NCI-H187 (cell line): ENCODE measurements at places on chromosomes 4 and X.

DNA sequence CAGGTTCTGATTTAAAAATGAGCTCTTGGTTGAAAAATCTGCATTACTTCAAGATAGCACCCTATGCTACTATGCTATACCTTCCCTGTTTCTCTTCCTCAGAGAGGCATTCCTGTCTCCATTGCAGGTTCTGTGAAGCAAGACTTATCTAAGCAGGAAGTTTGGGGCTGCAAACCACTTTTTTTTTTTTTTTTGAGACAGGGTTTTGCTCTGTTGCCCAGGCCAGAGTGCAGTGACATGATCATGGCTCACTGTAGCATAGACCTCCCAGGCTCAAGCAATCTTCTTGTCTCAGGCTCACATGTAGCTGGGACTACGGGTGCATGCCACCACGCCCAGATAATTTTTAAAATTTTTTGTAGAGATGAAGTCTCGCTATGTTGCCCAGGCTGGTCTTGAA, 4.0 kb upstream of the CCNG2 start:
- DNase-seq: no peak

DNA sequence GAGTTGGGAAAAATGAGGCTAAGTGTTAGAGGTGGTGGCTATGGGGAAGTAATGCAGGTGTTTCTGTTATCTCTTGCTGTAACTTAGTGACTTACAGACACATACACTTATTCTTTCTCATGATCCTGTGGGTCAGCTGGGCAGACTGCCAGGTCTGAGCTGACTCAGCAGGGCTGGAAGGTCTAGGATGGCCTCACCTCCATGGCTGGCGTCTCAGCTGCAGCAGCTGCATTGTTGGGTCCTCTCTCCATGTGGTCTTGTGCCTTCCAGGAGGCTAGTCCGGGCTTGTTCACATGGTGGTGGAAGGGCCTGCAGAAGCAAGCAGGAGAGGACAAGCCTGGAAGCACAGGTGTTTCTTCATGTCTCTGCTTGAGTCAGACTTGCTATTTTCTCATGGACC, 172.7 kb downstream of the NHS start:
- no peak for DNase-seq

DNA sequence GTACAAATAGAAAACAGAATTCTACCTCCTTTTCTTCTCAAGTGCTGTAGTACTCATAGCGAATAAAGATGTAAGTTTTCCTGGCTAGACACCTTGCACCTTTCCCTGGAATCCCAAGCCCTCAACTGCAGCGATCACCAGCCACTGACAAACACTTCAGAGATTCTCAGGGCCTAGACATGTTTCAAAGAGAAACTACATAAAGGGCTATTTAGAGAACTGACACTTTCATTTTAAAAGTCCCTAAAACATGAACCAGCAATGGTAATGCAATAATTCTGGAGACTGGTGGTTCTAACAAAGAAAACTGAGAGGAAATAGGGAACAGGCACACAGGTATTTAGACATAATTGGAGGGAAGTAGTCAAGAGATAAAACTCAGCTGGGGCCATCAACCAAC, 35.7 kb downstream of the FANCB start:
- no peak for DNase-seq

GRCh38 chr4:20432088-20432487, 180.4 kb downstream of the SLIT2 start:
- DNase-seq: no peak

DNA sequence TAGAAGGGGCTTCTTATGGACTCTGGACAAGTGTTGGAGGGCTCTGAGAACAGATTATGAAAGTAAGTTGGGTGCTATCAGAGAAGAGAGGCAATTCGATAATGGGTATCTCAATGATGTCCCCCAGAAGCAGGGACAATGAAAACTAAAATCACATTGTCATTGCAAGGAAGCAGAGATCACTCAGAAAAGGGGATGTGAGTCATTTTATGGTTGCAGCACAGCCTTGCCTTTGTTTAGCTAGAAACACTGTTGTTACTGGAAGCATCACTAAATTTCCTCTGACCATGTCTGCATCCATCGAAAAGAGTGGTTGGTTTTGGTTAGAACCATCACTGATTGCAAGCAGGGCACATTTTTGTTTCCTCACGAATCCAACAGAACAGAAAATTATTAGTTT, 246.8 kb upstream of the NWD2 start:
- no peak for DNase-seq
